ENCODE measurements at places on chromosomes 7 and 10. TPM values are rescaled to one million over a fixed set of nuclear protein-coding genes. Genes with fewer than 3 reads are reported as not detected.

DNA sequence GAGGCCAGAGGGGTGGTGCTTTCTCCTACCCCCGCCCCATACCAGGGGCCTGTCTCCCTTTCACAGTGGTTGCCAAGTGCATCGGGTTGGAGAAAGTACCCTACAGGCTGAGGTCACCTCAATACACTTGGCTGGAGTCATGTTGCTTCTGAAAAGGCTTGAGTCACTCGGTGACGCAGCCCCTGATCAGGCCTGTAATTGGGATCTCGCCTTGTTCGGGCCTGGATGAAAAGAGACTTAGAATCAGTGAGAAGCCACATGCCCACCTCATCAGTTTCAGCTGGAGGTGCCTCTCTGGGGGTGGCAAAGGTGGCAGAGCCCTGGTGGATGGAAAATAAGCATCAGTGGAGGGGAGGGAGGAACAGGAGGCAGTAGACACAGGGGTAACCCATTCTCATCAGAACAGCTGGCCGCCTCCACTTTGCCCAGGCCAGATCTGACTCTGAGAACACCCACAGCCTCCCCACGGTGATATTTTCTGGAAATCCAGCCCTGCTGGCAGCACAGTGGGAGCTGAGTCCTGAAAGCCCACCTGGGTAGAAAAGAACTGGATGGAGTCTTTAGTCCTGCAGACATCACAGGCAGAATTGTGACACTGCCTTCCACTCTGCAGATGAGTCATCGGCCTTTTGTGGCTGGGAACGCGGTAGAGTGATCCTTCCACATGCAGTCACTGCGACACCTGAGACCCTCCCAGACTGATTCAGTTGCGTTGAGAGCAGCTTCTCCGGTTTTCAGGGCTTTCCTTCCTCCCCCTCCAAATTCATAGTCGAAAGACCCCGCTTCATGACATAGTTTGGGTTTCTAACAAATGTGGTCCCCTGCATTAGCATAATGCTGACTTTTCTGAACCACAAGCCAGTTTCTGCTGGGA lies 108.0 kb downstream of the GRK5 start:
- peak; percentile 90 for DNase-seq

DNA sequence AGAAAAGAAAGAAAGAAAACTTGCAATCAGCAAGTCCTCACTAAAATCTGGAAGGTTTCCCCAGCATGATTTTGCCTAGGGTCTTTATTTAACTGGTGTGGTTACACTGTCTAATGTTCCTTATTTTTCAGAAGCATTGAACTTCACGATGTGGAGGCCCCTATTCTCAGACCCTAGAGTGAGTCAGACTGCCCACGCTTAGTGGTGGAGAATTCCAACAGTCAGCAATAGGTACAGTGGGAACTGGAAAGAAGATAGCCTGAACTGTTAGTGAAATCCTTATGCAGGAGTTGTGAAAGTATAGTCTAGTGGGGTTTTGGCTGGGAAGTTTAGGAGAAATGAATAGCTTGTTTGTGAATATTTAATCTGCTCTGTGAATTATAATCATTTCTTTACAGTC lies 115.0 kb downstream of the FZD1 start:
- no peak for DNase-seq

- DNase-seq = no peak
Measured at GRCh38 chr10:97060441-97061084, 125.2 kb downstream of the SLIT1 start.

MKI67 gene
- 4.0 TPM for total RNA-seq

FRAT1 gene
- total RNA-seq = 3.3 TPM

TMEM139 gene
- total RNA-seq = 7.8 TPM

Data from right atrium auricular region (tissue), 2 donors.